Astrocyte (in vitro differentiated cells and primary cell): ENCODE measurements at places on chromosomes 6 and 20.
A peak's percentile ranks its signal among the peaks of the same experiment; 100 is the strongest.

- DNase-seq, result no peak
Observed at GRCh38 chr6:3651698-3652229, 99.7 kb downstream of the PXDC1 start.

- no peak for DNase-seq
Observed at GRCh38 chr20:42435230-42435629, 754.5 kb downstream of the PTPRT start.

- DNase-seq, result no peak
Observed at GRCh38 chr6:163432300-163432699, 17.8 kb downstream of the QKI start.

GRCh38 chr6:167572841-167573271, 248.0 kb downstream of the TTLL2 start:
- no peak for DNase-seq

DNA sequence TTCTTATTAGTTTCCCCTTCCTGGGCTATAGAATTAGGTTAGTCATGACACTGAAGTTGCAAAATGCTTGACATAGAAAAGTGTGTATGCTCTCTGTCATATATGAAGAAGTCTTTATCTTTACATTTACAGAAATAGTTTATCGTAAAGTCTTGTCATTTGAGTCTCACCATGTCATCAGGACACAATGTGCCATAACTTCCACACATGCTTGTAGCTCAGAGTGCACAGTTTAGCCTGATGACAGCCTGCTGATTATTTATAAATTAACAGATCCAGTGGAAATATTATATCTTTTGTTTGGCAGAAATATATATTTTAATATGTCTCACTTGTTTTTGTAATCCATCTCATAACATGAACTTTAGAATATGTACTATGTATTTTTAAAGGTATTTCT, 286.9 kb upstream of the QKI start:
- DNase-seq, result no peak

DNA sequence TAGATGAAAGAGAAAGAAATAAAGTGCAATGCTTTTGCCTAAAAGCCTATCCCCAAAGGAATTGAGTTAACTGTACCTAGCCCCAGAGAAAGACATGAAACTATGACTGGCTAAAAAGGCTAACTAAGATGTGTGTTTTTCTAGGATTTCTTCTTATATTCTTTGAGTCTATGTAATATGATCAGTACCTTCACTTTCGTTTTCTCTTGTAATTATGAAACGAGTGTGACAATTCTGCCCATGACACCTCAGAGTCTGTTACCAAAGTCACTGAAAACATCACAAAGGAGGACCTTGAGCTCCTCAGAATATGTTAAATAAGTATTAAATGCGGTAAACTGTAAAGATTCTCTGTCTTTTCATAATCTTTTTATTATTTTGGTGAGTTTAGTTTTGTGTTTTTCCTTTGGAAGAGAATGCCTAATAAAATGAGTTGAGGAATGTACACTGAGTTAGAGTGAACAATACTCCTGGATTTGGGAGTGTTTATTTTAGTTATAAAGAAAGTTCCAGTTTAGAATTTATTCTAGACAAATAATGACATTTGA, 141.3 kb downstream of the FUT9 start:
- no peak for DNase-seq

GRCh38 chr6:31541059-31541657, 645 bp downstream of the DDX39B start:
- DNase-seq, result peak; percentile 26

DNA sequence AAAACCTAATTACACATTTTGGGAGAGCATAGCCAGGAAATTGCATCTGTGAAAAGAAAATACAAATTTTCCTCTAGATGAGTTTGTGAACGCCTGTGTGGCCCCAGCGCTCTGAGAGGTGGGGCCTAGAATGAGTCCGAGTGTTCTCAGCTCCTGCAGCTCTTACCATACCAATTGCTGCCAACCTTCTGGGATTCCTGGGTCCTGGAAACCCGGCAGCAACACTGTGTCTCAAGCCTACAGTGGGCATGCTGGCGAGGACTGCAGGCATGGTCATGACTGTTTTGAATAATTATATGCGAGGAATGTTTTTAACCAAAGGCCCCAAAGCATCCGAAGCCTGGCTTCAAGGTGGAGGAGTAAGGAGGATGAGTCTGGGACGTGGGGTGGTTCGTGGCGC, 90.4 kb downstream of the SERAC1 start:
- DNase-seq, result no peak

DNA sequence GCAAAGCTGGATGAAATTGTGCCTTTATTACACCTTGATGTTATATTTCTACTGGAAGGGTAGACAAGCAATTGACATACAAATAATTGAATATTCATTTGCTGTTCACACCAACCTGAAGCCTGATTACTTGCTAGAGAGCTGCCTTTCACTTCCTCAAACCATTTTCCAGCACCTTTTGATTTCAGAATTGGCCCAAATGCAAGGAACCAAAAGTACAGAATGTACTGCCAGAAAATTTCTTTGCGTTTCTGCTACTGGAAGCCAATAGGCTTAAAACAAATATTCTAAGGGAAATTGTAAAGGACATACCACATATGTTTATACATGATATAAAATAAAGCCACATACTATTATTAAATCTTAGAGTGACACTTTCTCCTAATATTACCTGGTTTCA, 94.5 kb downstream of the RFPL4B start:
- DNase-seq, result no peak

DNA sequence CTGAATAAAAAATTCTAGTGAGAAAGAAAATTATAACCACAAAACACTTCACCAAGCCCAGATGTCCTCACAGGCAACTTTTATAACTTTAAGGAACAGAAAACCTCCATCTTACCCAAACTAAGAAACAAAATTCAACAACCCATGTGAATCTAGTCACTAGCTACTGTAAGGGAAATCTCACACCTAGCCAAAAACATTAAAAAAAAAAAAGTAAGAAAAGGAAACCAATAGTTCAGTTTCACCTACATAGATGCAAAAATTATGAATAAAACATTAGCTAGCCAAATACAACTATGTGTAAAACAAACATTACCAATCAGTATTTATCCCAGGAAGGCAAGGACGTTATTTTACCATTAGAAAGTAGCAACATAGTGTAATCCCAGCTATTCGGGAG, 35.5 kb upstream of the SLC23A2 start:
- no peak for DNase-seq

DNA sequence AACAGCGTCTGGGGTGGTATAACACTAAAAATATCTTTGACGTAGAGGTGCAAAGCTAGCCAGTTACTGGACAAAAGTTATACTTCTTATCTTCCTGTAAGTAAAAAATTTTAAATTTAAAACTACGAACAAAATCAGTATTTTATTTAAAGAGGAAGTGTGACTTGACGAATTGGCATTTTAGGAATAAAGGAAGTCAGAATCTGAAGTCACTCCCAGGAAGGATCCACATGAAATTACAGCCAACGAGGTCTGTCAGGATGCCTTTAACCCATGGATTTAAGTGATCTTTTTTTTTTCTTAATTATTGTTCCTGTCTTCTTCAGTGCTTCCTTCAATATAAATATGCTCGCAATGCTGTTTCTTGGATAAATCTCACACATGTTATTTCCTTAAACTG, 27.2 kb upstream of the SNX9 start:
- no peak for DNase-seq

GRCh38 chr6:42045538-42046460, 4.5 kb upstream of the TAF8 start:
- peak; percentile 61 for DNase-seq

GRCh38 chr6:162726947-162727321, 632 bp downstream of the PRKN start:
- no peak for DNase-seq

- peak; percentile 14 for DNase-seq
Observed at GRCh38 chr6:52361414-52361944, 472 bp upstream of the PAQR8 start.

GRCh38 chr20:51318058-51318949, 224.2 kb downstream of the NFATC2 start:
- no peak for DNase-seq

- DNase-seq, result peak; percentile 84
Observed at GRCh38 chr6:28747631-28748157, 176.1 kb downstream of the TRIM27 start.

- DNase-seq, result no peak
Observed at GRCh38 chr6:227074-227782, 65.1 kb upstream of the DUSP22 start.
